Activated CD4-positive, alpha-beta T cell treated with anti-CD3 and anti-CD28 coated beads for 48 hours (primary cell): ENCODE measurements at places on chromosomes 11 and 22.

GRCh38 chr22:25139062-25139461 is 60.6 kb upstream of the CRYBB3 start:
- DNase-seq: no peak

DNA sequence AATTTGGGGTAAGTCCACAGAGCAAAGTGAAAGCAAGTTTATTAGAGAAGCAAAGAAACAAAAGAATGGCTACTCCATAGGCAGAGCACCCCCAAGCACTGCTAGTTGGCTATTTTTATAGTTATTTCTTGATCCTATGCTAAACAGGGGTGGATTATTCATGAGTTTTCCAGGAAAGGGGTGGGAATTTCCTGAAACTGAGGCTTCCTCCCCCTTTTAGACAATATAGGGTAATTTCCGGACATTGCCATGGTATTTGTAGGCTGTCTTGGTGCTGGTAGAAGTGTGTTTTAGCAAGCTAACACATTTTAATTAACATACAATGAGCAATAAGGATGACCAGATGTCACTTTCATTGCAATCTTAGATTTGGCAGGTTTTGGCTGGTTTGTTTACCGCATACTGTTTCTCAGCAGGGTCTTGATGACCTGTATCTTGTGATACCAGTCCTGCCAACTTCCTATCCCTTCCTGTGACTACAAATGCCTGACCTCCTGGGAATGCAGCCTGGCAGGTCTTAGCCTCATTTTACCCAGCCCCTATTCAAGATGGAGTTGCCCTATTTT is 937 bp upstream of the C1QTNF6 start:
- no peak for DNase-seq

DNA sequence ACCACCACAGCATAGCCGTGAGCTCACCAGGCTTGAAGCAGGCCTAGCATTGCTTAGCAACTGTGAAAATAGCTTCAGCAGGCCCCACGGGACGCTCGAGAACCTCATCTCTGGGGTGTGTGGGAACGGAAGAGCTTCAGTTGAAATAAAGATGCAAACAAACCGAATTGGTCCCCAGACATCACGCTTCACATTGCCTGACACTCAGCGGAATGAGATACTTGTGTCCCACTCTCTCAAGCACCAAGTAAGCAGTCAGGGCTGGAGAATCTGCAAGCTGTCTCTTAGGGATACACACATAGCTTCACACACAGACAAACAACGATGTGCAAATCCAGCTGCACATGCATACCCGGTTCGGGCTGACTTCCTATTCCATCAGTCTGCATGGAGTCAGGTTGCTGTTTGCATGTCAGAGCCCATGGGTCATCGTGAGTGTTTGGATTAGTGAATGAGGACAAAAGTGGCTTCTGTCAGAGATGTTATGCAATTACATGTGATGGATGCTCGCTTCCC is 205.7 kb downstream of the SNX19 start:
- no peak for DNase-seq

DNA sequence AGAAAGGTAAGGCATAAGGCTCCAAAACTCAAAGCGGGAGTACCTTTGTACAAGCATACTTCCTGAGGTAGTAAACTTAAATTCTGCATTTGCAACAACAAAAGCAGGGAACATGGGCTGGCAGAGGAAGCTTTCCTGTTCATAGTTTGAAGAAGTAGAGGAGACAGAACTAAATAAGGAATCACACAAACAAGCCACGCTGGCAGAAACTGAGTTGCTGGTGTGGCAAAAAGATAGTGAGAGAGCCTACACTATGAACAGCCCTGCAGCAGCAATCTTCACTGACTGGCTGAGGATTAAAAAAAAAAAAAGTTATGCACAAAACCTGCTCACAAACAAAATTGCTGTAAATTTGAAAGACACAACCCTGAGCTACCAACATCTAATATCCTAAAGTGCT is 46.5 kb downstream of the FCHSD2 start:
- DNase-seq: no peak

GRCh38 chr11:57513911-57514537 is 1.5 kb downstream of the SLC43A1 start:
- peak; percentile 64 for DNase-seq

GRCh38 chr11:1140642-1141490 is 16.9 kb upstream of the MUC5AC start:
- no peak for DNase-seq

- peak; percentile 78 for DNase-seq
These were observed 11.5 kb upstream of the FADD start for GRCh38 chr11:70191495-70192140.

DNA sequence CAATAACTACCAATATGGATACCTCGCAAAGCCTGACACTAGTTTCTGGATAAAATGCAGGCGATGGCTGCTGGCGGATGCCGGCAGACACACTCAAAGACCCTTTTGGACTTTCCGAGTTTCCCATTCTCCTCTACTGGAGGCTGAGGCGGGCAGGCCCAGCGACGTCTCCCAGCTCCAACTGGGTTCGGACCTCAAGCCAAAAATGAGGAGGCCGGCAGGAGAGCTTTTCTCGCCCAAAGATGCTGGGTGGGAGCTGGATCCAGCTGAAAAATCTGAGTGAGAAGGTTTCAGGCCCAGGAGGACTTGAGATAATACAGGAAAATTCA is 428 bp upstream of the FEZ1 start:
- no peak for DNase-seq
